ENCODE measurements at places on chromosomes 4 and X.
A peak's percentile ranks its signal among the peaks of the same experiment; 100 is the strongest.

DNA sequence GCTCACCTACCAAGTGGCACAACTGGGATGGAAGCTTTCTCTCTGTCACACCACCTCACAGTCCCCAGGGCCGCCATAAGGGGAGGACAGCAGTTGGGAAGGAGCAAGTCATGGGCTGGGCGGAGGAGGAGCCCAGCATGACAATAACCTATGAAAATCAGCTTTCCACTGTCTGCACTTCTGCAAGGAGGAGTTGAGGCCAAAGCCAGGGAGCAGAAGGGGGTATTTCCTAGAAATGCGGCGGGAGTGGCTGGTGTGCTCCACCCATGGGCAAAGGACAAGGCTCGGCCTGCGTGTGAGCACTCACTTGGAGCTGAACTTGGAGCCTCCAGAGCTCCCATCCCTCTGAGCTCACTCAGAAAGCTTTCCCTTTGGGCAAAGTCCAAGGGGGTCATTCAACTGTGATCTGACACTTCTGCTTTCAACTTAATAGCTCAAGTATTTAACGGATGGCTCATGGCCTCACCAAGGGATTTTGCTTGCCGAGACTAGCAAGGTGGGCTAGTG lies 18.5 kb downstream of the APLN start:
- no peak for DNase-seq

DNA sequence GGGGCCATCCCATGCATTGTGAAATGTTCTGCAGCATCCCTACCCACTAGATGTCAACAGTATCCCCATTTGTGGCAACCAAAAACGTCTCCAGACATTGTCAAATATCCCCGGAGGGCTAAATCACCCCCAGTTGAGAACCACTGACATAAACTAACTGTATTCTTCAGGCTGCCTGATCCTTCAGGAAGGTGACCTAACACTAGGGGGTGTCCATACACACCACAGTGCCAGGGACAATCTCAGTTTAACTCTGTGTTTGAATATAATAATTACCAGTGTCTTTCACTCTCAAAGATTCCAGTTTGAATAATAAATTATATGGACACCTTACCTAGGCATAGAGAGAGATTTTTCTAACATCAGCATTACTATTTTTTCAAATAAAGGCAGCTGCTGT lies 6.4 kb downstream of the ACE2 start:
- DNase-seq = no peak

GRCh38 chr4:151568966-151569365 lies 160.0 kb downstream of the FHIP1A start:
- no peak for DNase-seq

GRCh38 chr4:70783096-70783495 lies 56.6 kb downstream of the GRSF1 start:
- no peak for DNase-seq

GRCh38 chr4:104420766-104421165 lies 73.9 kb downstream of the CXXC4 start:
- DNase-seq = no peak

DNA sequence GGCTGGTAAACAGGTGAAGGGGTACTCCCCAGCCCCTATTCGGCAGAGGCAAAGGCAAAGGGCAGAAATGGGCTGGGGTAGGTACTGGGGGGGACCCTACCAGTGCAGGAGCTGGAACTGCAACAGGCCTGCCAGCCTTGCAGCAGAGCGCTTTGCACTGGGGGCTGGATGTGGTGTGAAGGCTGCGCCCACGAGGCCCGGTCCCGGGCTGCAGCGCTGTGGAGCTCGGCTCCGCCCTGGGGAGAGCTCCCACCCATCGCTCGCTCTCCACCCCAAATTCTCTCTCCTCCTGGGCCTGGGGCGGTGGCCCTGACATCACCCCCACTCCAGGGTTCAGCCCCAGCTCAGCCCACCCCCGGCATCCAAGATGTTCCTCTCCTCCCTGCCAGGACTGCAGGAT lies 24.2 kb downstream of the IQSEC2 start:
- DNase-seq = no peak

DNA sequence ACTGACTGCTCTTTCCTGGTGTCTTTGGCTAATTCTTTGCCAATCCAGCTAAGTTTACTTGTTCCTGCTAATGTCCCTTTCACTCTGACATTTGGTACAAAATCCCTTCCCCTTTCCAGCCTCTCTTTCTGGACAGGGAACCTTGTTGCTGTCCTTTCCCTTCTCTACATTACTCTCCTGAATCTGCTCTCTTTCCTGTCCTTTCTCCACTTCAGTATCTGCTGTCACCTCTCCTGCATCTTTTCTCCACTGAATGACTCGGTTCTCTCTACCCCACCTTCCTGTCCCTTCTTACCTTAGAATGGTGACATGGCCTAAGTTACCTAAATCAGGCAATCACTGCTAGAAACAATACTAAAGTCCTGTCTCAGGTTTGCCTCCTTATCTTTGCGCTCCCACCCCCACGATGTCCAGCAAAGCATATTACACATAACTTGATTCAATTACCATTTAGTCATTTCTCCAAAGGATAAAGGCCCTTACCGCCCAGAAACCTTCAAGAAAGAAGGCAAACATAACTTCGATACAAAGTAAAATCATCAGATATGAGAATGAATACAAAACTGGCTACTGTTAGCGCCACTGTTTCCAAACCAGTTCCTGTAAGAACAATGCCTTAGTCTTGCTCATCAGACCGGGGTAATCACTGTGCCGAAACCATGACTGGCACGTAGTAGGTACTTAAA lies 890 bp downstream of the BOD1L1 start:
- no peak for DNase-seq

DNA sequence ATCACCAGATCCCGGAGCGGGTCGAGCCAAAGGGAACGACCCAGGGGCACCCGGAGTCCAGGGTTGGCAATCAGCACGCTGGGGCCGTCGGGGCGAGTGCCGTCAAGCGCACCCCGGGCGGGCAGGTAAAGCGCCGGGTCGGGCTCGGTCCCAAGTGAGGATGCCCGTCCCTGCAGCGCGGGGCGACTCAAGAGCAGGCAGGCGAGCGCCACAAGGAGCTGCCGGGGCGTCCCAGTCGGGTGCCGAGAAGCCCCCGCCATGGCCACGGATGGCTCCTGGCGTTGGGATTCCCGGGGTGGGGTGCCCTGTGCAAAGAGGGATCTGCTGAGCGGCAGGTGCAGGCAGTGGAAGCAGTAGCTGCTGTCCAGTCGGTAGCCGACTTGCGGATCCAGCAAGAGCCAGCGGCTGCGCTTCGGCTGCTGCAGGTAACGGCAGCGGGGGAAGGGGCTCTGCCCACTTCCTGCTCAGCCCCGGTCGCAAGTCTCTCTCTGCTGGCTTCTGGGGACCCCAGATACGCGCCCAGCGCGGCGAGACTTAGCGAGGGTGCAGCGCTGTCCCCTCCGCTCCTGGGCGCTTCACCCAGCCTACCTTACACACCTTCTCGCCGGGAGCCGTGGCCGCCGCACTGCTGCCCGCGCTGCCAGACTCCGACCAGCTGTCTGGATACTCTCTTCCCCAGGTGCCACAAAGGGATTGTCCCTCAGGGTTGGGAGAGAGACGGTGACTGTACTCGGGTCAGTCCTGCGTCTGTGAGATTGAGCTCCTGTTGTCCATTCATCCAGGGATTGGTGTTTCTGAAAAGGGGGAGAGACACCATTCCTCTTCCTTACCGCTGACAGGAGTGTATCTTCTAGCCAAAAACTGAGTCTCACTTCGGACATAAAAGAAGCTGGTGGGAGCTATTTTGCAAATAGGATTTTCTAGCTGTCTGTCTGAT lies at the start of gene FREM3:
Gene FREM3 (minus strand): TSS at position 260 of the 937 bp plus-strand sequence. CDS start 0 bp downstream, at position 260.
- peak; percentile 17 for DNase-seq

GRCh38 chr4:165553221-165553810 lies 174.5 kb downstream of the CPE start:
- no peak for DNase-seq

DNA sequence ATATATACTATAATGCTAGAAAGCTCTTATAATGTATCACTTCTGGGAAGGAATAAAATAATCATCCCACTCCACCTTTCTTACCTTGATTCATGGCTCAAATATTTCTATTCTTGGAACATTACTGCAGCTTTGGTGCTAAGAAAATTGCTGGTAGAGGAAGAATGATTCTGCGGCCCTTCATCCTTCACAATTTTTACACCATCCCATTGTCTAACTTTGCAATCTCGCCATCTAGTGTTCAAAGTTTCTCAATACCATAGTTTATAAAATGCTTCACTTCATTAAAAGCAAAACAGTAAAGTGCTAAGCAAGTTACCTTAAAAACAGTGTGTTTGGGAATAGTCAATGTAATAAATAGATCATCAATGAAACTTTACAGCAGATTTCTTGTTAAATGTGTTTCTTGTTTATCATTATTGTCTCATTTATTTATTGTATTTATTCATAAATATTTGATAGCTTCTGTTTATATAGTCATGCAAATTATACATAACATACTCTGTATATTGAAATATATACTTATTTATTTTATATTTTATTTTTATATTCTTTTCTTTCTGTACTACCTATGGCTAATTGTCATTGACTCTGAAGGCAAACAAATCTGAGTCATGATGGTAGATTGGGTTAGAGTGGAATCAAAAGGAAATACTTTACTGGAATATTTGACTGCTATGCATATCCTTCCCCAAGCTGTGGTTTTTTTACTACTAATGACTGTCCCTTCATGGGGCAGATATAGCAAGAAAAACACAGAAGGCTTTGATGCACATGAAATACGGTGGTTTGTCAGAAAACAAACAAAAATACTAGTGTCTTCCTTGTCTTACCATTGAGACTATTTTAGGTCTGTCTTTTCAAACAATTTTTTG lies 390.7 kb downstream of the MAPK10 start:
- DNase-seq = no peak

- DNase-seq = no peak
These were observed 3.8 kb upstream of the TBC1D14 start for GRCh38 chr4:6905516-6906445.

DNA sequence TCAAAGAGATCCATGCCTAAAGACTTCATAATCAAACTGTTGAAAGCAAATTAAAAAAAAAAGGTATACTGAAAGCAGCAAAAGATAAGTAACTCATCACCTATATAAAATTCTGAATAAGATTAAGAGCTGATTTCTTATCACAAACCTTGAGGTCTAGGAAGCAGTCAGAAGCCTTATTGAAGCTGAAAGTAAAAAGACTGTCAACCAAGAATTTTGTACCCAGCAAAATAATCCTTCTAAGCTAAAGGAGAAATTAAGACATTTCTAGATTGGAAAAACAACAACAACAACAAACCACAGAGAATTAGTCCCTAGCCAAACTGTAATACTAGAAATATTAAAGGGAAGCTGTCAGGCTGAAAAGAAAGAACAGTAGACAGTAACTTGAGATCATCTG lies 622.9 kb downstream of the PCDH7 start:
- no peak for DNase-seq

DNA sequence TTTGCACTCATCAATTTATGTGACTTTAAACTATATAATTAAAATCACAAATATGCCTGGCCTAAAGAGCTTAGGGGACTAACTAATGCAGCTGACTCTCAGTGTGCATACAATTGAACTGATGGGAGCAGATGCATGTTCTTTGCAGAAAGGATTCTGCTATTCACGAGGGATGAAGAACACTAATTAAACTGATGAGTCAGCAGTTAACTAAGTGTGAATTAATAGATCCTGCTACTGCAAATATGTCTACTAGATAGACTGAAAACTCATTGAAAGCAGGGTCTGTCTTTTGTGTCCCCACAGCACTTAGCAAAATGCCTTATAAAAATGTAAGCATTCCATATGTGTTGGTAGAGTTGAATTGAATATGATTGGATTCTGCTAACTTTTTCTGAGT lies 104.0 kb downstream of the SRPX start:
- no peak for DNase-seq

DNA sequence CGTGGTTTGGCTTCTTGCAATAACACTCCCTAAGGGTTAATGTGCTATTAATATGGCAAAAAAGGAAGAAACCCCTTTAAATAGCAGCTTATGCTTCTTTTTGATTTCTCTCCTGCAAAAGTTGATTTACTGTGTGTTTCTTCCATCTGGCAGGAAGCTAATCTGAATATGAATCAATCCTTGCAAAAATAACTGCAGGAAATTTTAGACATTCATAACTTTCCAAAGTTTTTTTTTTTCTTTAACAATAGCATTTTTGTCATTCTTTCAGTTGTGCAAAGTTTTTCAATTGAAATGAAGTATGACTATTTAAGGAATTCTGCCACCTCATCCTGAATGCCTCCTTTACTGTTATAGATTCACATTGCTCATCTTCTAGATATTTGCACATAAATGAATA lies 115.6 kb downstream of the SPANXA1 start:
- no peak for DNase-seq

DNA sequence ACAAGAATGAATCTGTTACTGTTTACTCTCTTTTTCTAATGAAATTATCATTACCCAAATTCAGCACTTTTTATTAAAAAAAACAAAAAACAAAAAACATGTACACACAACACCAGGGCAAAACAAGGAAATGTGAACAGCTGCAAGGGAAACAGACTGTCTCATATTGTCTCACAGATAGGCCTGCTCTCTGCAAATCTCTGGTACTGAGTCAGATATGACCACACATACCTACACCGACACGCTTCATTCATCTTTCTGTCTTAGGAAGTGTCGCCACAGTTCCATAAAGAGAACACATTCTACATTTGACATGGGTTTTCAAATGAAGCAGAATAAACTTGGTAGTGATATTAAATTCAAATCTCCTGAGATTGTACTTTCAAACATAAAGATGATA lies 92.2 kb upstream of the GPR34 start:
- no peak for DNase-seq

DNA sequence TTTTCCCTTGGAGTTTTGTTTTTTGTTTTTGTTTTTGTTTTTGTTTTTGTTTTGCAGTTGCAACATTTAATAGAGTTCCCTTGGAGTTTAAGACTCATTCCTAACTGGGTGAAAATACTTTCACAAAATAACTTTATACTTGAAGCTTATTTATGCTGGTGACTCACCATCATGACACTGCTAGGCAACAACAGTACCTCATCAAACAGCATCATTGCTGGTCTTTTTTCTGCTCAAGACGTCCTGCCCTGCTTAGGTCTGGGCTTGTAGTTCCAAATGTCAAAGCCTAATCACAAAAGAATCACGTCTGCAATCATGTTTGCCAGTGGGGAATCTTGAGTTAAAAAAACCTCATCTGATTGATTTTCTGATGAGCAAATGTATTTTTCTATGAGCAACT lies 105.7 kb upstream of the PRPS2 start:
- no peak for DNase-seq

GRCh38 chrX:63186137-63186536 lies 165.0 kb downstream of the SPIN4 start:
- DNase-seq = peak; percentile 0

GRCh38 chr4:70722199-70722791 lies 531 bp downstream of the RUFY3 start:
- DNase-seq = no peak

- no peak for DNase-seq
These were observed 600.0 kb downstream of the BCOR start for GRCh38 chrX:39497702-39498265.

- no peak for DNase-seq
These were observed 71.7 kb downstream of the IDS start for GRCh38 chrX:149433451-149433850.

- no peak for DNase-seq
These were observed 212.5 kb upstream of the CLNK start for GRCh38 chr4:10897076-10897475.

GRCh38 chrX:124256216-124256615 lies 76.2 kb upstream of the TEX13D start:
- DNase-seq = no peak

- DNase-seq = no peak
These were observed 2054.9 kb downstream of the PCDH7 start for GRCh38 chr4:32775049-32775448.

GRCh38 chr4:107972605-107973004 lies 17.1 kb upstream of the HADH start:
- DNase-seq = no peak

Data from Calu3 (cell line).